ENCODE measurements at places on chromosomes 7 and 10.

DNA sequence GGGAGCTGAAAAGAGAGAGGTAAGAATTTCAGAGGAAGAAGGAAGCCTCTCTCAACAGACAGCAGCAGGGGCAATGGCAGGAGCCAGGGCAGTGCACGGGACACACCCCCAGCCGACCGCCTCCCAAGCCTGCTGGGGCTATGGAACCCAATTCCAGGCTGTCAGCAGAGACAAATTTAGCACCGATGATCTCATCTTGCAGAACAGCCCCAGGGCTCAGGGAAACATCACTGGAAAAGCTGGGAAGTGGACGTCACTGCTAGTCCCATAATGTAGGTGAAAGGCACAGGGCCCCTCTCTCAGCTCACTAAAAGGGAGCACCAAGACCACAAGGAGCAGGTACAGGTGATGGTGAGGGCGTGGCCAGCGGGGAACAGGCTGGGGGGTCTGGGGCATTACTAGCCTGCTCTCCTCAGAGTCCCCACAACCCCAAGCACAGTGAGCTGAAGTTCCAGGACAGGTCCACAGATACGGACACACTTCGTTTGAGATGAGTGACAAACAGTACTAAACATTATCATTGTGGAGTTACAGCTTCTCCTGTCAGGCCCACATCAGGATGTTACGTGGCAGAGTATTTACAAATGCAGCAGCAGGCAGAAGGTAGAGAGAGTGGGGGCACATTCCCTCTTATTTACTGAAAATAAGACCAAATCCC is 103.7 kb downstream of the PLXNA4 start:
- DNase-seq = no peak

DNA sequence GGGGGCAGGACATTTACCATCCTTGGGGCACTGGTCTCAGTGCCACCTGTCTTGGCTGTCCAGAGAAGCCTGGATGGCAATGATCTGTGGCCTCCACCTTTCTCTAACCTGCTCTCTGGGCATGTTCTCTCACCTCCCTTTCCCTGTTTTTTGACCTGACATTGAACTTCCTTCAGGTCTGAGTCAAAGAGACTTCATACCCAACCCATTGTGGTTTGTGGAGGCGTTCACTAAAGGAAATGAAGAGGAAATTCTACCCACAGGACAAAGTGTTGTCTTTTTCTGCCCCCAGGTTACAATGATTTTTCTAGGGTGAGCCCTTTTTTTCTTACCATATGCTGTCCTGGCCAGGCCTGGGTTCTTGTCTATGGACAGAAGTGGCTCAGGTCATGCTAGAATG is 76.6 kb downstream of the CYP26A1 start:
- no peak for DNase-seq

GRCh38 chr7:50721160-50721559 is 61.5 kb downstream of the GRB10 start:
- peak; percentile 94 for DNase-seq

GRCh38 chr7:134449680-134450079 is 9.2 kb downstream of the AKR1B1 start:
- DNase-seq = no peak

- no peak for DNase-seq
Measured at GRCh38 chr7:11584406-11585031, 247.5 kb downstream of the THSD7A start.

DNA sequence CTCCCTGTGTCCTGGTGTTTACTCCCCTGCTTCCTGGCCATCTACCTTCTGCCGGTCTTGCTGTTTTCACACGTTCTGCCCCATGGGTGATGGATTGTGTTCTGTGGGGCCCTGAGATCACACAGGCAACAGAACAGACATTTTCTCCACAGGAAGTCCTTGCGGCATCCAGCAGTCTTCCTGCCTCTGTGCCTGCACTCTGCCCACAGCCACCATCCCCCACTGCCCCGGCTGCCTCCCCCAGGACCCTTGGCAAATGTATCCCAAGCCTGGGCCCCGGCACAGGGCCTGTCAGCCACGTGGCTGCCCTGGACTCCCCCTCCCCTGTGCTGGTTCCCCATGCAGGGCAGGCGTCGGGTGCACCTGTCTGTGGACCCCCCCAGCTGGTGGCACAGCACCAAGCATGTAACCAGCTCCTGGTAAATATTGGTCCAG is 184.2 kb downstream of the WDR37 start:
- DNase-seq = no peak

- no peak for DNase-seq
Measured at GRCh38 chr7:30644286-30644955, 37.8 kb downstream of the CRHR2 start.

- DNase-seq = no peak
Measured at GRCh38 chr7:7702826-7703225, 15.6 kb downstream of the RPA3 start.

- no peak for DNase-seq
Measured at GRCh38 chr10:12834721-12835120, 166.8 kb downstream of the CCDC3 start.

- DNase-seq = no peak
Measured at GRCh38 chr7:96090756-96091155, 231.1 kb downstream of the SLC25A13 start.

GRCh38 chr7:22712999-22713398 is 14.0 kb upstream of the IL6 start:
- no peak for DNase-seq

All from ACHN (cell line).